HepG2 (cell line): ENCODE measurements at places on chromosomes 3 and 15. TPM values are rescaled to one million over a fixed set of nuclear protein-coding genes. Genes with fewer than 3 reads are reported as not detected.
A peak's percentile ranks its signal among the peaks of the same experiment; 100 is the strongest.

DNA sequence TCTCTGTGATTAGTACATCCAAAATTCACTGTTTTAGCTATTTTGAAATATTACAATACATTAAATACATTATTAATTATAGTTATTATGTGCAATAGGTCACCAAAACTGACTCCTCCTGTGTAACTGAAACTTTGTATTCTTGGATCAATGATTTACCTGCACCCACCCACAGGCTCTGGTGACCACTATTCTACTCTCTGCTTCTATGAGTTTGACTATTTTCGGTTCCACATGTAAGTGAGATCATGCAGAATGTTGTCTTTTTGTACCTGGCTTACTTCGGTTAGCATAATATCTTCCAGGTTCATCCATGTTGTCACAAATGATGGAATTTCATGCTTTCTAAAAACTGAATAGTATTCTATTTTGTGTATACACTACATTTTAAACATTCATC lies 43.8 kb downstream of the SLC2A2 start:
- H3K4me1 ChIP-seq, result peaks cover 8% of the 10 kb centered on the region; the same call in 1 of the 2 replicates
- H3K36me3 ChIP-seq, result no peaks in the 10 kb centered on the region
- H3K4me3 ChIP-seq, result no peak overlapping the region
- H3K27ac ChIP-seq, result no peak overlapping the region
- no peak for DNase-seq

The ZNF502 gene
- not detected in 2 replicates for total RNA-seq

DNA sequence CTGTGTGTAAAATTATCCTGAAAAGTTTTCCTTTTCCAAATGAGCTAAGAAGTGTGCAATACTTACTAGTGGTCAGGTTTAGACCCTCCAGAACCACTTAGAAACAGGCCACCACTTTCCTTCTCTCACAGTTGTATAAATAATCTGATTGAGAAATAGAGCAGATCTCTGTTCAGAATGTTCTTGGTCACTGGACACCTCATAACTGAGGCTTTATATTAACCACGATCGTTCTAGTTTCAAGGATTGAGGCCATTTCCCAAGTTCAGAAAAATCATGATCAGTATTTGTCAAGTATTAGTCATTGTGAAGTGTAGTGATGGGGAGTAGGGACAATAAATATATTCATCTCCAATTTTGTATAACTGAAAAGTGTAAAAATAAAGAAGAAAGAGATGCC lies 1.0 kb upstream of the MAP3K13 start:
- H3K36me3 ChIP-seq, result no peaks in the 10 kb centered on the region; the same call in 1 of the 2 replicates
- no peaks in the 10 kb centered on the region; the same call in 1 of the 2 replicates for H3K4me1 ChIP-seq
- no peak overlapping the region for H3K27ac ChIP-seq
- H3K4me3 ChIP-seq, result no peak overlapping the region

The CPA3 gene
- not detected in 2 replicates for total RNA-seq

DNA sequence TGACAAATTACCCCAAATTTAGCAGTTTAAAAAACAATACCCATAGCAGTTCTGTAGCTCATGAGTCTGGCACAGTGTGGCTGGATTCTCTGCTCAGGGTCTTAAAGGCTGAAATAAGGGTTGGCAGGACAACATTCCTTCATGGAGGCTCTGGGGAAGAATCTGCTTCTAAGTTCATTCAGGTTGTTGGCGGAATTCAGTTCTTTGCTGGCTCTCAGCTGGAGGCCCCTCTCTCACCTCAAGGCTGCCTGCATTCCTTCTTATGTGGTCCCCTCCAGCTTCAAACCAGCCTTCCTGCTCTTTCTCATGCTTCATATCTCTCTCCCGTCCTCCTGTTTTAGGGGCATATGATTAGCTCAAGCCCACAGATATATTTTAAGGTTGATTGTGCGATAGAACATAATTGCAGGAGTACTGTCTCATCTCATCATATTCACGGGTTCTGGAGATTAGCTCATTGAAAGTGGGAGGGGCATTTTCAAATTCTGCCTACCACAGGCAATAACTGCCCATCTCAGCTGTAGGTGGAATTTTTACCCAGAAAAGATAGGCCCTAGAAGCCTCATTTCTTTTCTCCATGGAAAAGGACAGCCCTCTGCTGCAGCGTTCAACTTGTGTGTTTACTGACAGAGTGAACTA lies 5.6 kb upstream of the ZBTB47 start:
- no peak for DNase-seq
- H3K36me3 ChIP-seq, result peaks cover 14% of the 10 kb centered on the region
- H3K27ac ChIP-seq, result no peak overlapping the region
- peaks cover 18% of the 10 kb centered on the region for H3K4me1 ChIP-seq

DNA sequence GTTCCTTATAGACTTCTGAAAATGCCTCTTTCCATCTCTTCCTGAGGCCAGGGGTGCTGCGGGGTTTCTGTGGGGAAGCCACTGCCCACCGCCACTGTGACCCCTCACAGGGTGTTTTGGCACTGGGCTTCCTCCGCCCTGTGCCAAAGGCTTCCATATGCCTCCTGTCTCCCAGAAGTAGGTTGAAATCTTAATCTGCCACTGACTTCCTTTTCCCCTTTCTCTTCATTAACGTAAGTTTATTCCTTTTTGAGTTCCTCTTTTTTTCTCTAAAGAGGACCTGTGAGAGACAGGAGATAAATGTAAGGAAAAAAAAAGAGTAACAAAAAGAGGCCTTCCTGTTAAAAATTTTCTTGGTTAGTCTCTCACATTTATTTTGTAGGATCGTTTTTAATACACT lies 220.5 kb downstream of the CTNNB1 start:
- peaks cover 11% of the 10 kb centered on the region; the same call in 1 of the 2 replicates for H3K4me1 ChIP-seq
- H3K27ac ChIP-seq, result no peak overlapping the region
- no peaks in the 10 kb centered on the region for H3K36me3 ChIP-seq
- no peaks in the 10 kb centered on the region; the same call in 1 of the 2 replicates for H3K27me3 ChIP-seq
- no peak overlapping the region for H3K4me3 ChIP-seq

DNA sequence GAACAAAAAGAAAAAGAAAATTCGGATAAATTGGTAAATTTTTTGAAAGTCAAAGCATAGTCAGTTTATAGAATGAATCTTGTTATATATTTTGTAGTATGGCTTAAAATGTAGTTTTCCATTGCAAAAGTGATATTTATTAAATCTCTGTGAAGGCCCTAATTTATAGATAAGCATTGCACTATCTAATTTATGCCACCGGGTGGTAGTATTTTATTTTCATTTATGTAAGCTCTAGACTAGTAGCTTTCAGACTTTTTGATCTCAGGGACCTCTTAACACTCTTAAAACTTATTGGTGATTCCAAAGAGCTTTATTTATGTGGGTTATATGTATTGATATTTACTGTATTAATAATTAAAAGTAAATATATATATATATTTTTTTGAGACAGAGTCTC lies 133.9 kb upstream of the LRRFIP2 start:
- H3K27me3 ChIP-seq, result no peaks in the 10 kb centered on the region
- H3K36me3 ChIP-seq, result peaks cover 32% of the 10 kb centered on the region; the same call in 2 of the 3 replicates
- H3K27ac ChIP-seq, result no peak overlapping the region
- H3K4me3 ChIP-seq, result no peak overlapping the region
- no peaks in the 10 kb centered on the region for H3K4me1 ChIP-seq
- peak; percentile 7 for DNase-seq

GRCh38 chr15:92981333-92981732 lies 81.2 kb downstream of the CHD2 start:
- no peaks in the 10 kb centered on the region for H3K27me3 ChIP-seq
- H3K36me3 ChIP-seq, result peaks cover 85% of the 10 kb centered on the region
- H3K27ac ChIP-seq, result no peak overlapping the region

The FANCI gene
- 68.8 and 99.2 TPM in 2 replicates for total RNA-seq

- peaks cover 57% of the 10 kb centered on the region; the same call in 2 of the 3 replicates for H3K27me3 ChIP-seq
- no peak overlapping the region for H3K4me3 ChIP-seq
- no peaks in the 10 kb centered on the region for H3K36me3 ChIP-seq
- peak; percentile 36 for DNase-seq
- no peak overlapping the region for H3K27ac ChIP-seq
Observed at GRCh38 chr3:127406309-127407025, 118.6 kb upstream of the PRR20G start.

- H3K4me1 ChIP-seq, result no peaks in the 10 kb centered on the region
- H3K27ac ChIP-seq, result no peak overlapping the region
- no peak for DNase-seq
- H3K4me3 ChIP-seq, result no peak overlapping the region
- H3K36me3 ChIP-seq, result no peaks in the 10 kb centered on the region
- H3K27me3 ChIP-seq, result no peaks in the 10 kb centered on the region
Observed at GRCh38 chr3:148226246-148226645, 471.5 kb upstream of the AGTR1 start.
